ENCODE measurements at places on chromosomes 4 and X. TPM values are rescaled to one million over a fixed set of nuclear protein-coding genes. Genes with fewer than 3 reads are reported as not detected.

GRCh38 chrX:44675362-44676024 is 132.8 kb upstream of the FUNDC1 start:
- no peaks in the 10 kb centered on the region for H3K36me3 ChIP-seq
- H3K4me3 ChIP-seq = no peak overlapping the region
- H3K4me1 ChIP-seq = no peaks in the 10 kb centered on the region
- H3K27ac ChIP-seq = no peak overlapping the region

GRCh38 chrX:138745196-138745595 is 33.7 kb upstream of the FGF13 start:
- H3K4me3 ChIP-seq = no peak overlapping the region
- H3K27ac ChIP-seq = no peak overlapping the region
- H3K4me1 ChIP-seq = no peaks in the 10 kb centered on the region
- peaks cover 7% of the 10 kb centered on the region for H3K27me3 ChIP-seq

GRCh38 chrX:20265221-20265725 is 1.4 kb downstream of the RPS6KA3 start:
- peaks cover 20% of the 10 kb centered on the region for H3K4me1 ChIP-seq
- peak; percentile 57 for DNase-seq
- peak overlapping the region; percentile 94 for H3K4me3 ChIP-seq
- peak overlapping the region; percentile 85 for H3K27ac ChIP-seq
- no peaks in the 10 kb centered on the region for H3K27me3 ChIP-seq

- no peaks in the 10 kb centered on the region for H3K27me3 ChIP-seq
- H3K4me1 ChIP-seq = peaks cover 4% of the 10 kb centered on the region
- DNase-seq = no peak
- no peaks in the 10 kb centered on the region for H3K36me3 ChIP-seq
These were observed 21.4 kb upstream of the PLCXD1 start for GRCh38 chrX:259692-260355.

- peaks cover 3% of the 10 kb centered on the region for H3K27me3 ChIP-seq
- H3K36me3 ChIP-seq = no peaks in the 10 kb centered on the region
- no peak overlapping the region for H3K4me3 ChIP-seq
- no peak overlapping the region for H3K27ac ChIP-seq
These were observed 6.0 kb upstream of the IL3RA start for GRCh38 chrX:1330605-1331004.

- DNase-seq = peak; percentile 28
- no peaks in the 10 kb centered on the region for H3K4me1 ChIP-seq
- H3K36me3 ChIP-seq = peaks cover 28% of the 10 kb centered on the region
- no peaks in the 10 kb centered on the region for H3K27me3 ChIP-seq
- no peak overlapping the region for H3K27ac ChIP-seq
- H3K4me3 ChIP-seq = no peak overlapping the region
These were observed 56.3 kb downstream of the ZAR1 start for GRCh38 chr4:48546336-48546735.

Gene ATP8A1
- 106 TPM for total RNA-seq

Gene EGF
- total RNA-seq = not detected

Gene NAP1L2
- 15.1 TPM for total RNA-seq

Gene PF4V1
- not detected for total RNA-seq

Gene HNRNPD
- total RNA-seq = 310 TPM

Gene NRK
- not detected for total RNA-seq

Gene SUPT20HL1
- total RNA-seq = not detected
